NCI-H187 (cell line): ENCODE measurements at places on chromosomes 4 and X.

DNA sequence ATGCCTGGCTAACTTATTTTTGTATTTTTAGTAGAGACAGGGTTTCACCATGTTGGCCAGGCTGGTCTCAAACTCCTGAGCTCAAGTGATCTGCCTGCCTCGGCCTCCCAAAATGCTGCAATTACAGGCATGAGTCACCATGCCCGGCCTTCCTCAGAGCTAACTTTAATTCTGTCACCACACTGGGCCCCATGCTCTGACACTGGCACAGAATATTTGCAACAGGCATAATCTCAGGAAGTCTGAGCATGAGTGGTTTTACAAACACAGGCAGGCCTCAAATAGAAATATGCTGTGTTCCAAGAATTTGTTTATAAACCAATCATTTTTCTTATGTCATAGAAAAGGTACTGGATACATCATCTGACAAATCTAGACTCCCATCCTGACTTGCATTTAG lies 32.7 kb upstream of the FAM9C start:
- no peak for DNase-seq

- no peak for DNase-seq
Observed at GRCh38 chr4:124505211-124505610, 207.3 kb downstream of the ANKRD50 start.

DNA sequence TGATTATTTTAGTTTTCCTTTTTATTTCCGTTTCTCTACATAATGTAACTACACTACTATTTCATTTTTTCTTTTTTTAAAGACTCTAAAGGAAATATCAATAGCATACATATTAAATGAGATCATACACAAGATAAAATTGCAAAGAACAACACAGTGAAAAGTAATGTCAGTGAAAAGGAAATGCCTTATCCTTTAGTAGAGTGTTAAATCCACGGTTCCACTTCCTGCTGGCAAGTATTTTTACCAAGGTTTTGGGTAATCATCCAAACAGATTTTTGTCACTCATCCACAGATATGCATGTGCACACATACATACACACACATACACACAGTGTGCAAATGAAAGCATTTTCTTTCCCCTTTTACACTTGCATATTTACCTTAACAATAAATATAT lies 548.9 kb downstream of the PPP4R3C start:
- no peak for DNase-seq

- no peak for DNase-seq
Observed at GRCh38 chrX:72057849-72058248, 73.9 kb downstream of the RTL5 start.

GRCh38 chrX:2697306-2697705 lies 6.2 kb downstream of the CD99 start:
- DNase-seq = no peak

DNA sequence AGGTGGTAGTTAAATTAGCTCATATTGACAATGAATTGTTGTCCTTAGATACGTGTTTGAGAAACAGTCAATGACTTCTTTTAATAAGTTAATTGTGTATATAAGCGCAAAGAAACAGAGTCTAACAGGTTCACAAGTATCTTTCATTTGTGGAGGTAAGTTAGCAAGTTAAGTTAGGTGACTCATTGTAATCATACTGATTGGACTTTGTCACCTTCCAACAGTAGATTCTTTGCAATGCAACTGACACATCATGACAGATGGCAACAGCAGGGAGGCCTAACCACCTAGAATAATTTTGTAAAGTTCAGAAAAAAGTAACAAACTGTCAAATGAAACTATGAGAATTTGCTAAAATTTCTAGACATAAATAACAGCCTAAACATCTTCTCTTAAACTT lies 207.6 kb upstream of the PITX2 start:
- no peak for DNase-seq

DNA sequence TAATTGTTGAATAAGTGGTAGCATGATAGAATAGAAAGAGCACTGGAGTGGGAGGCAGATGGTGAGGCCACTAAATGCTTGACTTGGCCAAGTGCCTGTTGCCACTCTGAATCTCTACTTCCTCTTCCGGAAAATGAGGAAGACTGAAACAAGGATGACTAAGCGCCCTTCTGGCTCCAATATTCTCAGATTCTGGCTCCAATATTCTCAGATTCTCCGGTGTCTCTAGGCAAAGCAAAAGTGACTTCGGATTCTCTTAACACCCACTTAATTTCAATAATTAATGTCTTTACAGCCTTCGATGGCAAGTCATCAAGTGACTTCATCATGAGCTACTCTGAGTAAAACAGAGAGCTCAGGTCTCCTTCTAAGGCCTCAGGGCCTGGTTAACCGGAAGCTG lies 402.2 kb upstream of the FGF13 start:
- DNase-seq = no peak

DNA sequence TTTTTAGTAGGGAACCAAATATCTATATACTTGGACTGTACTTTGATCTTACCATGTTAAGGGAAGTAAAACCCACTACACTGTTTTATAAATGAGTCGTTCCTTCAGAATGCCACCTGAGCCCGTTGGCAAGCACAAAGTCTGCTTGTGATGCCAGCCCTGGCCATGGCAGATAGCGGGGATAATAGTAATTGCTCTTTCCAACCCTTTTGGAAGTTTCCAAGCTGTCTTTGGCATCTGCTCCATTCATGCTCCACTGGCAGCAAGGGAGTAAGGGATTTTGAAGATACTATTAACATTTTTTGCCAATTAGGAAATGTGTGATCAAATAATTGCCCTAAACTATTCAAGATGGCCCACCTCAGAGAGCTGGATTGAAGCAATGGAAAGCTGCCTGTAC lies 689.2 kb upstream of the SLIT2 start:
- DNase-seq = no peak

GRCh38 chr4:56692576-56692975 lies 11.5 kb upstream of the HOPX start:
- DNase-seq = no peak

GRCh38 chr4:148618856-148619255 lies 176.6 kb upstream of the NR3C2 start:
- no peak for DNase-seq

DNA sequence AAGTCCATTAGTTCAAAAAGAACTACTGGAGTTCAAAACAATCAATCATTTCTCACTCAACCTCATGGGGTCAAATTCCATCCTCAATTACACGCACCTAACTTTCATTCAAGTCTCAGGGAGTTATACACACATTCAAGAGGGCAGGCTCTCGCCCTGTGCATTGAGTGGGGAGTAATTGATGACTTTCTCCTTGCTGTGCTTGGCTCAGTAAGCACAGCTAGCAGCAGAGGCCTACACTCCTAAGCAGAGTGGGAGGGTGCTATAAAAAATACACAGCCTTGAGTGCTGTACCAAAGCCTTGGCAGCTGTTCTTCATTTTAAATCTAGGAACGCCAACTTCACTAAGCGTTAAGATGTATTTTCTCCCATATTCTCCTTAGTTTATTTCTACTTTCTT lies 958.3 kb upstream of the ADGRL3 start:
- no peak for DNase-seq

DNA sequence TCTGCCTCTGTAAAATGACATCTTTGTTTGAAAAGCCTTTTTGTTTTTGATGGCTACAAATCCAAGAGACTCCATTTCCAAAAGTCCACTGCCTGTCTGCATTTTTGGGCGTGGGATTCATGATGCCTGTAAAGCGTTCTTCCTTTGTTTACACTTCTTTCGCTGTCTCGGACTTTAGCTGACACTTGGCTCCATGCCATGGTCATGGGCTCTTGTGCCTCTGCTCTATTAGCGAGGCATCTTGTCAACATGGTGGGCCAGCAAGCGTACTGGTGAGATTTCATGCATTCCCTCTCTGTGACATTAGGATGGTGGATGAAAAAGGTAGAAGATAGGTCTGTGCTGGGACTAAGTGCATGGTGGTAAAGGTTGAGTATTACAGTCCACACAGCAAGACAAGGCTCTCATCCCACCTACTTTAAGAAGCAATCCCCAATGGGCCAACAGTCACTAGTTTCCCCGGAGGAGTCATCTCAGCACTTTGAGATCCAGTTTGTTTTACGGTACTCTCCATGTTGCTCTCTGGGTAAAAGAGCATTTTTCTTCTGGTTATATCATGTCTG lies 298.2 kb upstream of the KLF3 start:
- DNase-seq = no peak

GRCh38 chr4:73721435-73721834 lies 18.9 kb upstream of the CXCL8 start:
- no peak for DNase-seq

- DNase-seq = no peak
Observed at GRCh38 chr4:149238097-149238496, 577.5 kb downstream of the IQCM start.

- no peak for DNase-seq
Observed at GRCh38 chr4:140400111-140400510, 26.7 kb downstream of the SCOC start.

- no peak for DNase-seq
Observed at GRCh38 chr4:2934077-2934812, 29.0 kb downstream of the NOP14 start.

GRCh38 chr4:153468587-153468986 lies 2.4 kb downstream of the TMEM131L start:
- DNase-seq = no peak

DNA sequence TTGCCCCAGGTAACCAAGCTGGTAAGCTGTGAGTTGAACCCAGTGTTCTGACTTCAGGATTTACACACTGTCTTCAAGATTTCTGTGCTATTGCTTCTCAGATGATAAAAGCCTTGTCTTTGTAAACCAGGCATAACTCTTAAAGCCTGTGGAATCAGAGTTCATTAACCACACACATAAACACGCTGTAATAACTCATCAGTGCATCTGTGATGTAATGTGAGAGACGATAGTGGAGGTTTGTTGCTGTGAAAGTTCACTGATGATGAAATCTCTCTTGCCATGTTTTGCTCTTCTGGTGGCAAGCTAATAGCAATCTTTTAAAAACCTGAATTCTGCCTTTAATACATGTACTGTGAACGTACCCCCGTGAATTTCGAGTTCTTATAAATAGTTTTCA lies 41.5 kb downstream of the CLCN4 start:
- no peak for DNase-seq

- no peak for DNase-seq
Observed at GRCh38 chrX:29318012-29318411, 730.8 kb downstream of the IL1RAPL1 start.

DNA sequence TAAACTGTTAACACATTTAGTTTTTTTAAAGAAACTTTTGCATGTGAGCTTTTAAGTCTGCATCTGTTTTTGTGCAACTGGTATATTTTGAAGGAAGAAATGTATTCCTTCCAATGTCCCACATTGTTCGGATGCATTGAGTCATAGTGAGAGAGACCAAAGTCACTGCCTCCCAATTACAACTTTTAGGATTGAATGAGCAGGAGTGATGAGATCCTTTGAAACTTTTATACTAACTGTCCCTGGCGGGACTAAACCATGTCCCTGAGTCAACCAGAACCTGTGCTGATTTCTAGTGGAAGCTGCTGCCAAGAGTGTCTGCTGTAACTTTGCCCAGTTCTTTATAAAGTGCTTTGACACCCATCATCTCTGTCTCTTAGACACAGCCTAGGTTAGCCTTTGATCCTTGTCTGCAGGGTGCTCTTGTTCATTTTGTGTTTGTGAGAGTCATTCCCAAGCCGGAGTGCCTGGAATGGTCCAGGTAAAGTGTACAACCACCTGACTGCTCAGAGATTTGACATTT lies 122.7 kb downstream of the ZNF518B start:
- no peak for DNase-seq

DNA sequence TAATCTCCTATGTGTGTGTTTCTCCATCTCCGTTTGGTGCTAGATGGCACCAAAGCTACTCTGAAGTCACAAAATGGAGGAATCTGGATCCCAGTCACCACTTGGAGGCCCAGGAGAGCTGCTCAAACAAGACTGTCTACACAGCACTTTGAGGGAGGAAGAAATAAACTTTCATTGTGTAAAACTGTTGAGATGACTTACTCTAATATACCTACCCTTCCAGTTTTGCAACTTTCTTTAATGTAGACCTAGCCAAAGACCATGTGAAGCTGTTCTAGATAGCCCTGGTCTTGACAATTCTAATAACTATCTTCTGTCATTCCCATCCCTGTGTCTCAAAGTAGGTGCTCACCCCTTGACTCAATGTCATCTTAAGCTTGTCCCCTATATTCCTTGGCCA lies 52.8 kb upstream of the TAB3 start:
- DNase-seq = no peak

GRCh38 chr4:83961575-83961974 lies 425.7 kb downstream of the GPAT3 start:
- no peak for DNase-seq

DNA sequence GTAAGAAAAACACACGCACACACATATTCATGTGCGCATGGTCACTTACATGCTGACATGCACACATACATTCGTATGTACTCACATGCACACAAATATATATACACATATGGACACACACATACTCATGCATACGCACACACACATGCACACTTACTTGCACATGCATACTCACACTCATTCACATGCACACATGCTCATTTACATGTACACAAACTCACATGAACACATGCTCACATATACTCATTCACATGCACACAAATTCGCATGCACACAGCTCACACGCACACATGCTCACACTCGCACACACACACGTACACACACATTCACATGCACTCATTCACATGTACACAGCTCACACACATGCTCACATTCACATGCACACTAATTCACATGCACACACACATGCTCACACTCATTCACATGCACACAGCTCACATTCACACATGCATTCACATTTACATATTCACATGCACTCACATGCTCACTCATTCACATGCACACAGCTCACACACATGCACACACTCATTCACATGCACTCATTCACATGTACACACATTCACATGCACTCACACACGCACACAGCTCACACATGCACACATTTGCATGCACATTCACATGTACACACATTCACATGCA lies 276.1 kb downstream of the DHRSX start:
- DNase-seq = no peak

GRCh38 chr4:183411291-183411861 lies 33.1 kb upstream of the CDKN2AIP start:
- no peak for DNase-seq

GRCh38 chrX:11531226-11531625 lies 134.5 kb downstream of the ARHGAP6 start:
- no peak for DNase-seq

DNA sequence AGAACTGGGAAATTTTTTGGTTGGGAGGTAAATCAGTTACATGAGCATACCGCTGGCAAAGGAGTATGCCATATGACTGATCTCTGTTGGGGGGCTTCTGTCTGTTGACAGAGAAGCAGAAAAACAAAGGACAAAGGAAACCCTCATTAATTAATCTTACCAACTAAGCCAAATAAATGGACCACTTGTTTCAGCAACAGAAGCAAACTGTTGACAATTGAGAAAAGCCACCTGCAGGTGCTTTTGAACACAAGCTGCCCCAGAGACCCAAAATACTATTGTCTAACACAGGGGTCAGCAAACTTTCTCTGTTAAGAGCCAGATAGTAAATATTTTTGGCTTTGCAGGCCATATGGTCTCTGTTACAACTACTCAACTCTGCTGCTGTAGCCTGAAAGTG lies 7.0 kb upstream of the FRYL start:
- no peak for DNase-seq

GRCh38 chr4:18608908-18609533 lies 587.5 kb upstream of the LCORL start:
- DNase-seq = no peak

GRCh38 chr4:58507079-58507478 lies 1396.9 kb upstream of the IGFBP7 start:
- no peak for DNase-seq

GRCh38 chr4:154010371-154010770 lies 221.5 kb upstream of the SFRP2 start:
- DNase-seq = no peak

GRCh38 chr4:178306565-178306964 lies 864.3 kb upstream of the AGA start:
- no peak for DNase-seq

- DNase-seq = no peak
Observed at GRCh38 chrX:37905436-37906147, 58.2 kb upstream of the DYNLT3 start.
